Amniotic stem cell (primary cell): ENCODE measurements at places on chromosomes 1 and 21.

DNA sequence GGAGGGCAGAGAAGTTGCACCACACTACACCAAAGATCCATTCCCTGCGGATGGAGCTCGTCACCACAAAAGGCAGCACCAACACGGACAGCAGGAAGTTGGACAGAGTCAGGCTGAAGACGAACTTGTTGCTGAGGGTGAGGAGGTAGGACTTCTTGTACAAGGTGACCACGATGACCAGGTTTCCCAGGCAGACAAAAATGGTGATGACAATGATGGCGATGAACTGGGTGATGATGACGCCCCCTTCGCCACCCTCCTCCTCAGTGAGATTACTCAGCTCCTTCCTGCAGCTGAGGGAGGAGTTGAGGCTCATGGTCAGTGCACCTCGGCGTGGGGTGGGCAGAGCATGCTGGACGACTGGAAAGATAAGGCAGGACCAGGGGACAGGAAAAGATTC is 32.2 kb downstream of the GPR161 start:
- no peak for DNase-seq

DNA sequence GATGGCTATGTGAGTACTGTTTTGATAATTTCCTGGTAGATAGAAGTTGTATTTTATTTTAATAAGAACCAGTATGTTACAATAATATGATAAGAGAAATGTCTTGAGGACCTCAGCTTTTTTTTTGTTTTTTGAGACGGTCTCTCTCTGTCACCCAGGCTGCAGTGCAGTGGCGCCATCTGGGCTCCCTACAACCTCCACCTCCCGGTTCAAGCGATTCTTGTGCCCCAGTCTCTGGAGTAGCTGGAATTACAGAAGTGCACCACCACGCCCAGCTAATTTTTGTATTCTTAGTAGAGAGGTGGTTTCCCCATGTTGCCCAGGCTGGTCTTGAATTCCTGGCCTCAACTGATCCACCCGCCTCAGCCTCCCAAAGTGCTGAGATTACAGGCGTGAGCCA is 968.1 kb upstream of the ADGRL4 start:
- no peak for DNase-seq

GRCh38 chr1:30185809-30186208 is 537.6 kb downstream of the MATN1 start:
- DNase-seq, result no peak

- no peak for DNase-seq
Observed at GRCh38 chr1:156807627-156808026, 9.0 kb downstream of the SH2D2A start.

DNA sequence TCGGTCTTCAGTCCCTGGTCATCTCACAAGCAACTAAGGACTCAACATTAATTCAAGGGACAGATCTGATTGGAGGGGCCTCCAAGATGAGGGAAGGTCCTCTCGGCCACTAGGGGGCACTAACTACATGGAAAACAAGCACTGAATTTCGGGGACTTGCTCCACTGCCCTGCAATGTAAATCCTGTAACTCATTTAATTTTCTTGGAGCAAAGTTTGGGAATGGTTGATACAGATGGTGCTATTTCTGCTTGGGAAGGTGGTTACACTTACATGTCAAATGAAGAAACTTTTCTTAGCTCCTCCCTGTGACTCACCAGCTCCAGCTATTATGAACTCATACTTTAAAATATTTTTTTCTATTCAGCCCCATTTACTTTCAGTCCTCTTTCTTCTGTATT is 97.4 kb upstream of the KCNJ15 start:
- peak; percentile 46 for DNase-seq

GRCh38 chr1:172588296-172589291 is 55.6 kb downstream of the SUCO start:
- DNase-seq, result peak; percentile 58

DNA sequence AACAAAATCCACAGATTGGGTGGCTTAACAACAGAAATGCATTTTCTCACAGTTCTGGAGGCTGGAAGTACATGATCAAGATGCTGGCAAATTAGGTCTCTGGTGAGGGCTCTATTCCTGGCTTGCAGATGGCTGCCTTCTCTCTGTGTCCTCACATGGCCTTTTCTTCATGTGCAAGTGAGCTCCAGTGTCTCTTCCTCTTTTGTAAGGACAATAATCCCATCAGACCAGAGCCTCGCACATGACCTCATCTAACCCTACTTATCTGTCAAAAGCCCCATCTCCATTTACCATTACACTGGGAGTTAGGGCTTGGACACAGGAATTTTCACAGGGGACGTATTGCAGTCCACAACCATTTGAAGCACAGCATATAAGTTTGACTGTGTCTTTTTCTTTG is 181.6 kb downstream of the NEGR1 start:
- no peak for DNase-seq

- DNase-seq, result no peak
Observed at GRCh38 chr1:155379180-155379579, 58.5 kb downstream of the RUSC1 start.

DNA sequence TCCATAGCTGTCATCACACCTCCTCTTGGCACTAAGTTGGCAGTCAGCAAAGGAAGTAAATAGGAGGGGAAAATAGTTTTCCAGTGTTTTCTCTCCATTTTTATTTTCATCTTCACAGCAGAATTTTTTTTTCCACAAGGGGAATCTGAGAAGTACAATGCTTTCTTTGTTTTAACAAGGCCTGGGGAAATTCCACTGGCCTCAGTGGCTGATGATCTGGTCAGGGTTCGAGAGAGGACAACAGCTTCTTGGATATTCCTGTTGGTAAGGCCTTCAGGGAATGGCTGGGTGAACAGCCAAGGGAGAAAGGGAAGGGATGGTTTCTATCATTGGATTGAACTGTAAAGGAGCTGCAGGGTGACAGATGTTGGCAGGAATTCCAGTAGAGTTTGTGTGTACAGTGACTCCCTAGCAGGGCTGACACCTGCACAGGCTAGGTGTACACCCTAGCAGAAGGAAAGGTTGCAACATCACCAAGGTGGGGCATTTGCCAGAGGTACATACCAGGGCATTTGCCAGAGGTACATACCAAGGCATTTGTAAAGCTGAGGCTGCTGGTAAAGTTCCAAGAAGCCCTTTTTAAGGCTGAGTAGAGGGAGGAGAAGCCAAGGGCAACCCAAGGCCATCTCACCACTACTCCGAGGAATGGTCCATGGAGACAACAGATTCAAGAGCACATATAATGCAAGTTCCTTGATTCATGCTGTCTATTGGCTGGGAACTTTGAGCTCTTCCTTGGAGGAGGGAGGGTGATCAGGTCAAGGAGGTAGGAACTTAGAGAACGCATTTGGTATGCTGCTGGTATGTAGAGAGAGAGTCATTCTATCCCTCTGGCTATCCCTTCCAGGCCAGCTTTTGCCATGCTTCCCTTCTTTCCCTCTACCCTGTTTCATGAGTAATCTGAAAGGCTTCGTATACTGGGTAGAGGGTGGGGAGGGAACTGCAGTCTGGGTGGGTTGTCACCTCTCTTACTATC is 3.1 kb downstream of the GJA5 start:
- DNase-seq, result no peak

GRCh38 chr1:75588779-75589475 is 22.0 kb downstream of the SLC44A5 start:
- DNase-seq, result no peak

GRCh38 chr21:20010691-20011200 is 987.5 kb upstream of the NCAM2 start:
- no peak for DNase-seq

DNA sequence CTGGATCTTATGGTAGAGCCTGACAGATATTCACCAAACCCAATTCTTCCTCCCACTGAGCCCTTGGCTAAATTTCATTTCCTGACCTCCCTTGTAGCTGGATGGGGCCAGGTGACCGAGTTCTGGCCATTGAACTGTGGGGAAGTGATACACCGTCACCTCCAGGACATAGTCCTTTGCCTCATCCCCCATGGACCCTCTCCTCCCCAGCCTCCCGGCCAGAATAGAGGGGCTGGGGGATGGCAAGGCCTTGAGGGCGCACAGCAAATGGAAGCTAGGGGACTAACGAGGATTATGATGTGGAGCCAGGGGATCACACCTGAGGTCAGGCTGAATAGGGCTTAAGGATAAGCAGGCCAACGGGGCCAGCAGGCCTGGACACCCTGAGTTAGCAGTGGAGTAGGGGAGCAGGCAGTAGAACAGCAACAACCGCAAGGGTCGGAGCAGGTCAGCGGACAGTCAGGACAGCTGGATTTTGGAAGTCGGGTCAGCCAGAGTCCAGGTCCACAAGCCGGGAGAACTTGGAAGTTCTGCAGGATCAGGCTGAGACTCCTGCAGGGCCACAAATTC is 15.0 kb downstream of the BATF3 start:
- DNase-seq, result no peak

DNA sequence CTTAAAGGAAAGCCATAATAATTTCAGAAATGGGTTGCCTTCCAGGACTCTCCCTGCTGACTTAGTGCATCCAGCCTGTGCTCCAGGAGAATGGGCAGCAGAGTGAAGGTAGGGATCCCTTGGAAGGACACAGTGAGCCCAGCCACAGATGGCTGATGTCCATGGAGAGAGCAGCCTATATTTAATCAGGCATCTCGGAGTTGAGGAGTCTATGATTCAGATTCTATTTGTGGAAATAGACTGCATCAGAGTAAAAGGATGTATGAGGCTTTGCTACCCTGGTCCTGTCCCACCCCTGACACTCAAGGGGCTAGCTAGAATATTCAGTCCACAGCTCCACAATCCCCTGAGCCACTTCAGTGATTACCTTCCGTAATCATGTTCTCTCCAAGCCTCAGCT is 43.8 kb upstream of the PBX1 start:
- no peak for DNase-seq

DNA sequence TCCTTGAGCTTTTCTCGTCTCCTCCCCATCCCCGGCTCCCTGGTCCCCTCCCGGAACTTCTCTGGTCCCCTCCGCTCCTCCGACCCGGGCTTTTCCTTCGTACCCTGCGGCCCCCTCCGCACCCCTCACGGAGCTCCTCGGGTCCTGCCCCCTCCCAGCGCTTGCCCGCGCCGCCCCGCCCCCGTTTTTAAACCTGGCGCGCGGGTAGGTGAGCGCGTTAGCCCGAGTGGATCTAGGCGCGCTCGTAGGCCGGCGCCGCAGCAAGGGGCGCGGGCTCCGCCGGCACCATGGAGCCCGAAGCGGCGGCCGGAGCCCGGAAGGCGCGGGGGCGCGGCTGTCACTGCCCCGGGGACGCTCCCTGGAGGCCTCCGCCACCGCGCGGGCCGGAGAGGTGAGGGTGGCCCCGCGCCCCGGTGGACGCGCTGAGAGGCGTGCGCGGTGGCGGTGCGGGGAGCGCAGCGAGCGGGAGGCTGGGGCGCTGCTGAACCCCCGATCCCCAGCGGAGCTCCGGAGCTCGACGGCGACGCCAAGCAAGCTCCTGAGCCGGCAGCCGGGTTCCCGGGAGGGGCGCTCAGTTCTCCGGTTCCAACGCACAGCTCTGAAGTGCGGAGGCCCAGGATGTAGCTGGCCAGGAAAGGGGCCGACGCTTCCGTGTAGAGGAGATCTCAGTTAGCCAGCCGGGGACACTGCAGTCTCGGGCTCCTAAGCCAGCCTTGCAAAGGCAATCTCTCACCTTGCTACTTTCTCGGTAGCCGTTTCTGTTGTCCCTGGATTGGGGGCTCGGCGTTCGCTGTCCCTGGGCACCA is at the start of gene RIPPLY3:
Gene RIPPLY3 (plus strand): TSS at position 217 of the 806 bp plus-strand sequence. CDS start 71 bp downstream, at position 288.
- no peak for DNase-seq

- DNase-seq, result no peak
Observed at GRCh38 chr1:52659356-52659755, 26.4 kb downstream of the SHISAL2A start.

GRCh38 chr1:90862782-90863181 is 145.7 kb upstream of the BARHL2 start:
- DNase-seq, result no peak

- DNase-seq, result no peak
Observed at GRCh38 chr21:41761211-41761933, 5.5 kb downstream of the RIPK4 start.

DNA sequence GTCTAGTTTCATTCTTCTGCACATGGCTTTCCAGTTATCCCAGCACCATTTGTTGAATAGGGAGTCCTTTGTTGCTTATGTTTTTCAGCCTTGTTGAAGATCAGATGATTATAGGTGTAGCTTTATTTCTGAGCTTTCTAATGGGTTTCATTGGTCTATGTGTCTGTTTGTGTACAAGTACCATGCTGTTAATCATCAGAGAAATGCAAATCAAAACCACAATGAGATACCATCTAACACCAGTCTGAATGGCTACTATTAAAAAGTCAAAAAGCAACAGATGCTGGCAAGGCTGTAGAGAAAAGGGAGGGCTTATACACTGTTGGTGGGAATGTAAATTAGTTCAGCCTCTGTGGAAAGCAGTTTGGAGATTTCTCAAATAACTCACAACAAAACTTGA is 321.5 kb upstream of the PTBP2 start:
- DNase-seq, result no peak

- peak; percentile 36 for DNase-seq
Observed at GRCh38 chr1:116855773-116856201, 53.9 kb upstream of the PTGFRN start.

DNA sequence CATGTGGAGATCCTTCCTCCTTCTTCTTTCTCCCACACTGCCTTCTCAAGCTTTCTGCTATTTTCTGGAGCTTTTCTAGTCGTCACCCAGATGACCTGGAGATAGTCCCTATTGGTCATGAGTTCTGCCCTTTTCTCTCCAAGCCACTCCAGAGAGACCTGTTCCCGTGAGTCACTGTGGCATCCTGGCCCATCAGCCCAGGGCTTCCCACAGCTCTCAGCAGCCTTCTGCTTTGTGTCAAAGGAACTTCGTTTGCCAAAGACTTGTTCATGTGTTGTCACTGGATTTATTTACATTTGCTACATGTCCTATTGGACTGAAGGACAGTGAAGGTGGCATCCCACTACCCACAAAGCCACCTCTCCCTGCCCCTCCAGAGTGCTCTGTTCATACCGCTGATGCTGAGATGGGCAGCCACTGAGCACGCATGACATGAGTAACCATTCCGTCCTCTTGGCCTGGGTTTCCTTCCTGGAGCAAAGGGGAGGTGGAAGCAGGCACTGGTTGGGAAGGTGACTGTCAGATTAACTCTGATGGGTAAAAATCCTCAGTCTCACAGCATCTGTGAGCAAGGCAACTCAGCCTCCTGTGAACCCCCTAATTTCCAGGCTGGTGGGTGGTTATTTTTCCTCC is 119.2 kb downstream of the EDEM3 start:
- no peak for DNase-seq

- DNase-seq, result no peak
Observed at GRCh38 chr1:4346131-4346530, 308.3 kb upstream of the AJAP1 start.

- no peak for DNase-seq
Observed at GRCh38 chr1:198649968-198650338, 11.1 kb downstream of the PTPRC start.
